ENCODE measurements at places on chromosomes 6 and 20. TPM values are rescaled to one million over a fixed set of nuclear protein-coding genes. Genes with fewer than 3 reads are reported as not detected.

CTAGE9 gene
- total RNA-seq, result not detected

SRSF6 gene
- total RNA-seq, result 134 TPM

RSPH9 gene
- total RNA-seq, result 0.13 TPM

LY6G6D gene
- not detected for total RNA-seq

PSMB9 gene
- total RNA-seq, result 6.9 TPM

GNAS-AS1 gene
- total RNA-seq, result 0.81 TPM

PHF1 gene
- 50.7 TPM for total RNA-seq

- DNase-seq, result peak; percentile 52
Measured at GRCh38 chr6:150016324-150017185, 8.8 kb downstream of the RAET1L start.

- DNase-seq, result no peak
Measured at GRCh38 chr20:40134176-40134575, 554.9 kb downstream of the MAFB start.

GRCh38 chr20:53923566-53924369 lies 146.6 kb downstream of the BCAS1 start:
- DNase-seq, result no peak

GRCh38 chr6:43407296-43407695 lies 20.0 kb upstream of the ABCC10 start:
- no peak for DNase-seq

DNA sequence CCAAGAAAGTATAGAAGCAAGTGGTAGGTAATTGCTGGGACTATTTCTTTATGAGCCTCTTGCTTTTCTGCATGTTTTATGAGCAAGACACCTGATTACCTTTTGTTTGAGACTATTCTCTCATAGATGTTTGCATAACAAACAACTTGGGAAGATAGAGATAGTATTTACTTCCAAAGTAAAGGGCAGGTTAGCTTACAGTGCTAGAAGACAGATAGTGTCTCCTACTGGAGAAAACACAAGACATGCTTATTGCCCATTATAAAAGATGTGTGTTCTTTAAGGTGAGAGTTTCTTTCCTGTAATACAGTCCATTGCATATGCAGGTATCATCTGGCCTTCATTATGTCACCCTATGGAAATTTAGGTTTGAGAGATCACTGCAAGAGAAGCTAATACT lies 174.2 kb upstream of the FUT9 start:
- DNase-seq, result no peak

- DNase-seq, result no peak
Measured at GRCh38 chr6:12355354-12355753, 65.2 kb downstream of the EDN1 start.

DNA sequence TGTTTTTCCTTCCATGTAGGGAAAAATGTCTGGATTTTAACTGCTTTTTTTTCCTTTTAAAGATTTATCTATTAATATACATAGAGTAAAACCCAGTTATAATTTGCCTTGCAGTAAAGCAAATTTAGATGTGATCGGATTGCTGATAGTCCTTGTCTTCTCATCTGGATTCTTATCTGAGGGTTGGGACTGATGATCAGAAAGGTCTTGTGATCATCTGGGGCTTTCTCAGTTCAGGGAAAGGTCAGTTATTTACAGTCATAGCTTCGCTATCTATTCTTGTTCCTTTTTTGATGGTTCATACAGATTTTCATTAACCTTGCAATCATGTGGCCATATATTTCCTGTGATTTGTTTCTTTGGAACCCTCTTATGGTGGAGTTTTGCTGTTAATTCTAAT lies 63.8 kb upstream of the CLDN20 start:
- DNase-seq, result peak; percentile 12

DNA sequence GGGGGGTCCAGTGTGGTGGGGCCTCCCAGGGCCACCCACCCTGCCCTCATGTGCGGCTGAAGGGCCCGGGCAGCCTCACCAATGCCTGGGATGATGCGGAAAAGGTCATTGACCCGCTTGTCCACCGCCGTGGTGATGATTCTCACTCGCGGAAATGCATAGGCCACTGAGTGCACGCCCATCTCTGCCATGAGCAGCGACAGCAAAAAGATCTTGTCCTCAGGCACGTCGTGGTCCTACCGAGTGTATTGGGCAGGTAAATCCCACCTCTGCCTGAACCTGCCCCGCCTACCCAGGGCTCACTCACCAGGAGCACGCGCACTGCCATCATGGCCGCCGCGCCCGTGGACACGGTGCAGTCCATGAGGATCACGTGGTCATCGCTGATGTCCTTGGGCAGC lies 16.1 kb downstream of the UCKL1 start:
- DNase-seq, result no peak

DNA sequence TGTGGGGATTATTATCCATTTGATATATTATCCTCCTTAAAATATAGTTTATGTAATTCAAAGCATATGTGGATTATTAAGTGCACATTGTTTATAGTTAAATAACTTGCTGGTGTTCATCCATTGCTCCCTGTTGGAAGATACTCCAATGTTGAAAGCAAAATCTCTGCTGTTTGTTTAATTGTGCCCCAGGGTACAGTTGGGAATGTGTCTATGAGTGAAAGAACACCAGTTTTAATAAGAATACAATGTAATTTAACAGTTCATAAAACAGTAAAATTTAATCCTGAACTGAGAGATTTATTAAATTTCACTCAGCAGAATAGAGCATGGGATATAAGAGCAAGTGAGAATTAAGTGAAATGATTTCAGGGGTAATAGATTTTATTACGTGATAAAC lies 364.9 kb downstream of the GRIK2 start:
- DNase-seq, result no peak

DNA sequence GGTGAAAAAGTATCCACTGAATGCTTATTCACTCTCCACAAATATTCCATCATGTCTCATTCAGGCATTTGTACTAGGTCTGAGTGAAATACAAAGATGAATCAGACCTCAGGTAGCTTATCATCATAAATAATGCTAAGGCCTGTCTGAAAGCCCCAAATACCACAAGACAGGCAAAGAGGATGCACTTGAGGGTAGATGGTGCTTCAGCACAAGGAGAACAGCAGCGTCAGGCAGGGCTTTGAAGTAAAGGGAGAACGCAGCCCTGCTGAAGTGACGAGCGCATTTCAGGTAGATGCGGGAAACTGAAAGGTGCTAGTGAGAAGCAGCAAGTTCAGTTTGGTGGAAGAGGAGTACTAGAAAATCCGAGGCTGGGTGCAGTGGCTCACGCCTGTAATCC lies 38.7 kb downstream of the MAP3K5 start:
- no peak for DNase-seq

GRCh38 chr20:50734730-50735679 lies 3.6 kb downstream of the PARD6B start:
- no peak for DNase-seq

DNA sequence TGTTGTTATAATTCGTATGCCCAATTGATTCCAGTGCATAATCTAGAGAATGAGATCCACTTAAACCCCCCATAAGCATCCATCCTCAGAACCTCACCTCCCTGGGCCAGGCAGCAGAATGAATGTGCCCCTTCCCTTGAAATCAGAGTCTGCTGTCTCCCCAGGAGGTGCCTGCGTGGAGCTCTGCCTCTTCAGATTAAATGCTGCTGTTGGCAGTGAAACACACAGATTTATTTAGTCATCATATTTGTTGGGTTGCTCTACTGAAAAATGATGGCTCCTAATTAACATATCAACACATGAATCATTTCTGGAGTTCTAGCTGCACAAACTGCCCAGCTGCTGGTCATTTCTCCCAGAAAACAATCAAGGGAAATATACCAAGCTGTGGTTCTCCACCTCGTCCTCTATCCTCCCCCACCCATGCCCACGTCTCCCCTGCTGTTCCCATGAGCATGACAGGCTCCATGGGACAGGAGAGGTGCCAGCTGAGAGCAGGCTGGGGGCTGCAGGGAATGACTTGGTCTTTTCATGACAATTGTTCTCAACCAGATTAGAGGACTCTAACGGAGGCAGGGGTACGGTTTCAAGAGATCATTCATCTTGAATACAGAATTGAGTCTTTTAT lies 633.1 kb downstream of the CDH26 start:
- DNase-seq, result no peak

GRCh38 chr6:16337295-16337975 lies 99.0 kb downstream of the GMPR start:
- DNase-seq, result peak; percentile 77

DNA sequence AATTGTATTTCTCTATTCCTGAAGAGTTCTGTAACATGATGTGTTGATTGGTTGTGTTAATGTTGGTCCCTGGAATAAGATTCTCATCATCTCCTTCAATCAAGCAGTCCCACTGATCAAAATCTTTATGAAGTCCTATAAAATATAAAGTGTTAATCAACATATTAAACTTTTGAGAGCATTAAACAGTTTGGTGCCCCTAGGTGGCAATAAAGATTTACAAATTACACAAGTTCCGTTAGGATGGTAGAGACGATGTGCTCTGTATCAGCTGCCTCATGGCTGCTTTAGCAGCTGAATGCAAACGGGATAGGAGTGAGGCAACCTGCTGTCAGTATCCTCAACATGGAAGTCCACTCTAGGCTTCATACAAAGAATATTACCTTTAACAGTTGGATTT lies 16.9 kb downstream of the TDRD6 start:
- DNase-seq, result no peak

DNA sequence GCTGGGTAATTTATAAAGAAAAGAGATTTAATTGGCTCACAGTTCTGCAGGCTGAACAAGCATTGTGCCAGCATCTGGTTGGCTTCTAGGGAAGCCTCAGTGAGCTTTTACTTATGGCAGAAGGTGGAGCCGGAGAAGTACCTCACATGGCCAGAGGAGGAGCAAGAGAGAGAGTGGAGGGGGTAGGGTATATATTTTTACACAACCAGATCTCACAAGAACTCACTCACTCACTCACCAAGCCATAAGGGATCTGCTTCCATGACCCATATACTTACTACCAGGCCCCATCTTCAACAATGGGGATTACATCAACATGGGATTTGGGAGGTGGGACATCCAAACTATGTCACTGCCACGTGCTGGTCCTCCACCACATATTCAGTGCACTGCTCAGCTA lies 152.6 kb upstream of the PRND start:
- DNase-seq, result no peak

- DNase-seq, result no peak
Measured at GRCh38 chr6:128531696-128532095, 11.3 kb upstream of the PTPRK start.

- no peak for DNase-seq
Measured at GRCh38 chr6:131789219-131789618, 18.6 kb upstream of the ENPP1 start.

DNA sequence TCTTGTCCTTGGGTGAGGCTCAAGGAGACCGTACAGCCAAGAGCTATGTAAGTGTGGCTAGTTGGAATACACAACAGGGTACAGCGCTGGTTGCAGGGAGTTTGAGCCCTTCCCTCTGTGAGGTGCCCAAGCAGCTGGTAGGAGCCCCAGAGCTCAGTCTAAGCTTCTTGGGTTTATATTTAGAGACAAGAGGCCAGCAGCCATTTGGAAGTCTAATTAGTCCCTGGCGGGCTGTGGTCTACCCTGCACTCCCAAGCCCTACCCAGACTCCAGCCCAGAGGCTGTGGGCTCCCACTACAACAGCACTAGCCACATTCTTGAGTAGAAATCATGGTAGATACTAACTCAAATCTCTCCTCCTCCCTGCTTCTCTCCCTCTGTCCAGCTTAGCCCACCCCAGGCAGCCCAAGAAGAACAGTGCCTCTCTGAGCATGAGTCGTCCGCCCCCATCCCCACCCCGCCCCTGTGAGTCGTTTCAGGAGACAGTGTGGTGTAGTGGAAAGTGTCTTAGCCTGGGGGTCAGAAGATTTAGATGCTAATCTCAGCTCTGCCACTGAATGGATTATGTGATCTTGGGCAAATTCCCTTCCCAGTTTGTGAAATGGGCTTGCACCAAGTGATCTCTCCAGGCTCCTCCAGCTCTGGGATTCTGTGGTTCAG lies 37.8 kb downstream of the EIF2S2 start:
- DNase-seq, result peak; percentile 17
